A549 (cell line): ENCODE measurements at places on chromosomes 6 and 20.
A peak's percentile ranks its signal among the peaks of the same experiment; 100 is the strongest.

DNA sequence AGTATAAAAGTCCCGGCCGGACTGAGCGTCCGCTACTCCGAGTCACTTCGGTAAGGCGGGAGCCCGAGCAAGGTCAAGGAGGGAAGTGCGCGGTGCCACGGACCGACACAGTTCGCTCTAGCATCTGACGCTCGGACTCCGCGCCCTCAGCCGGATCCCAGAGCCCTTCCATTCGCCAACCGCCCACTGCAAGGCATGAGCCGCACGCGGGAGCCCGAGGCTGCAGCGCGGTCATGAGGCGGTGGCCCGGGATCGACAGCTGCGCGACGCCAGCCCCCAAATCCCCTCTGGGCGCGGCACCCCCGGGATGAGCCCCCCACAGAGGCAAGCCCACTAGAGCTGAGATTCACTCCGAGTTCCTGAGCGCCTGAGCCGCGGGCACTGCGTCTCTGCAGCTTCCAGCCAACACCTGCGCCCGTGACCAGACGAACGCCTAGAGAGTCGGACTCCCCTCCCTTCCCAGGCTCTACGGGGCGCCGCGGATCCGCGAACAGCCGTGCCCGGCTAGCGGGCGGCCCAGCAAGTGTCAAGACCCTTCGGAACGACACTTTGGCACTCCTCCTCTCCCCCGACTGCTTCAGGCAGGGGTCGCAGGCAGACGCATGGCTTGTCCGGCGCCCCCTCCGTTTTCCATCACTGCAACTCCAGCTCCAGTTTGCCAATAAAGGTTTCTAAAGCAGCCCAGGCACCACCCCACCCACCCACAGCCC, 725 bp upstream of the ISM1 start:
- peak; percentile 55 for DNase-seq

- no peak for DNase-seq
These were observed 68.1 kb downstream of the LRRC1 start for GRCh38 chr6:53862662-53863462.

DNA sequence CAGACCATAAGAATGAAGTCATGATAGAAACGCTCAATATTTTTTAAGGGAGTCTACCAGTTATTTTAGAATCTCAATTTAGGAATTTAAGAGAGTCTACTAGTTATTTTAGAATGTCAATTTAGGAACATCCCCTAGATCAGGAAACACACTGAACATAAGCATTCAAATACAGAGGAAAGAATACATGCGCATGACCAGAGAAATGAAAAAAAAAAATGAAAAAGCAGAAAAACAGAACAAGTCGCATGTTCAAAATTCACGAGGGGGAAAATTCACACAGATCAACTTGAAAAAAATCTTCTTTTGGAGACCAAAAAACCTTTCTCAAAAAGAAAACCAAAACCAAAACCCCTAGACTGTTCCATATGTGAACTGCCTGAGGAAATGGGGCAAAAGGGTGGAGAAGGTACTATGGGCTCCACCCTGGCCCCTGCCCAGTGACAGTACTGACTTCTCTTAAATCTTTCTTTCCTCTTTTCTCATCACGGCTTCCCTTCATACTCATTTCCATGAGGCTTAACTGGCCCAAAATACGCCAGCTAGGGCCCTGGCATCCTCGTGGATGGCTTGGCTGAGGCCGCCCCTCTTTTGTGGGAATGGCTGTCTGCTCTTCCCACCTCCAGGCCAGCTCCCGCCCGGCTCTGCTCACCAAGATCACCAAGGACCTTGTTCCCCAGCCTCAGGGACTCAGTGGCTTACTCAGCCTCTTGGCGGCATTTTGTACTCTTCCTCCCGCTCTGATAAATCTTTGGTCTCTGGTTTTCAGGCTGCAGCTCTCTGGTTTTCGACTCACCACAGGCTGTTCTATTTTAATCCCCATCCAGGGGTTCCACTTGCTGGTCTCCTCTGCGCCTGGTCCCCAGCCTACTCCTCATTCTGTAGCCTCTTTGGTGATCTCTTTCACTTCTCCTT, 11.2 kb downstream of the ZBTB2 start:
- DNase-seq, result no peak

DNA sequence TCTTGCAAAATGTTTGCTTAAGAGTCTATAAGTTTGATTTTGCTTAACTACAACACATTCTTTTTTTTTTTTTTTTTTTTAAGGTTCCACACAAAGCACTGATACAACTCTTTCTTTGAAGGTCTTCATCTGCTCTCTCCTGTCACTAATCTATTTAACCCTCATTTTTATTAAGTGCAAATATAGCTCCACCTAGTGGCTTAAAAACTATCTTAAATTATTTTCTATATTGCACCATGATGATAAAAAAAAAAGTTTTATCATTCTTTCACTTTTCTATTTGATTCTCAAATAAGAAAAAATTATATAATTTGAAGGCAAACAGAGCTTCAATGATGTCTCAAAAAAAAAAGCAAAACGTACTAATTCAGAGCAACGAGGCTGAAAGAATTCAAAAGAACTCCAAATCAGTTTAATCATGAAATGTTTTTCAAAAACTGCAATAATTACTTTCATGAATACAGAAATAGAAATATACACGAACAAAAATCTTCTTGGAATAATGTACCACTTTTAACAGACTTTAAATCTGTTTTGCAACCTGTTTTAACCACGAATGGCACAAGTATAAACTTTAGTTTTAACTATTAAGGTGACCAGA, 12.8 kb downstream of the ESF1 start:
- peak; percentile 25 for DNase-seq

- DNase-seq, result no peak
These were observed 120.7 kb upstream of the CCDC28A start for GRCh38 chr6:138652824-138653223.
